ENCODE measurements at places on chromosomes 6 and 20. TPM values are rescaled to one million over a fixed set of nuclear protein-coding genes. Genes with fewer than 3 reads are reported as not detected.

The PHACTR2 gene
- 19.9 TPM for total RNA-seq

The TMEM244 gene
- not detected for total RNA-seq

The SCRT2 gene
- not detected for total RNA-seq

The C6orf58 gene
- not detected for total RNA-seq

The LAMP5 gene
- total RNA-seq: not detected

The CDKAL1 gene
- 43.8 TPM for total RNA-seq

The CDH4 gene
- not detected for total RNA-seq

The WFDC2 gene
- not detected for total RNA-seq

The XKR7 gene
- 0.05 TPM for total RNA-seq

The LHFPL5 gene
- total RNA-seq: not detected

The ZNF292 gene
- total RNA-seq: 63.2 TPM

The DEFB125 gene
- not detected for total RNA-seq

The PPP1R16B gene
- total RNA-seq: 119 TPM

The PPDPF gene
- 96.9 TPM for total RNA-seq

The SALL4 gene
- 2.0 TPM for total RNA-seq
